ENCODE measurements at places on chromosomes 7 and 10.

DNA sequence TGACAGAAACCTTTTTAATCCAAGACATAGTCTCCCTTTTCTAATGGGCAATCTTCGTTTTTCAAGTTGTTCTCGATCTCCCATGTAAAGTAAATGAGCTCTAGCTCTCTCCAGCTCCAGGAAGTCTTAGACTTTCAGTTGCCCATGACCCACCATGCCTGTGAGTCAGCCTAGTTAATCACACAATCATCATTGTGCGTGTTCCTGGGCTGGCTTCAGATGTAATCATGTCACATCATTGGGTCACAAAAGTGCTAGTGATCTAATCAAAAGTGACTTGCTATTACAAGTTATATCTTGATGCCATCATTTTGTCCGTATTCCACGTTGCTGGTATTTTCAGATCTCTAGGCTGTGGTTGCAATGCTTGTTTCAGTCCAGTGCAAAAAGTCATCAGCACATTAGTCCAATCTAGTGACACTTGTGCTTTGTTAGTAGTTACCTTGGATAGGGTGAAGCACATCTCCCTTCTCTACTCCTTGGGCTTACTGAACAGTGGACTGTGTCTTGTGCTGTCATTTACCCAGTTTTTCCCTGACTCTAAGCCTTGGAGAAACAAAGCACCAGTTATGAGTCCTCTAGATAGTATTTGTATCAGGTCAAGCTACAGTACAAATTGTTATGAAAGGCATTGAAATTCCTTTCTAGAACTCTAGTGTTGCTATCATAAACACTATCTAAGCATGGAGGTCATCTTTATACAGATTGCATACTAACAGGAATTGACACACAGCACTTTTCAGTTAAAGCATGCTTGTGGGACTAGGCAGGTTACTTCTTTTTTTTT lies 316.6 kb downstream of the GFRA1 start:
- DNase-seq = no peak

DNA sequence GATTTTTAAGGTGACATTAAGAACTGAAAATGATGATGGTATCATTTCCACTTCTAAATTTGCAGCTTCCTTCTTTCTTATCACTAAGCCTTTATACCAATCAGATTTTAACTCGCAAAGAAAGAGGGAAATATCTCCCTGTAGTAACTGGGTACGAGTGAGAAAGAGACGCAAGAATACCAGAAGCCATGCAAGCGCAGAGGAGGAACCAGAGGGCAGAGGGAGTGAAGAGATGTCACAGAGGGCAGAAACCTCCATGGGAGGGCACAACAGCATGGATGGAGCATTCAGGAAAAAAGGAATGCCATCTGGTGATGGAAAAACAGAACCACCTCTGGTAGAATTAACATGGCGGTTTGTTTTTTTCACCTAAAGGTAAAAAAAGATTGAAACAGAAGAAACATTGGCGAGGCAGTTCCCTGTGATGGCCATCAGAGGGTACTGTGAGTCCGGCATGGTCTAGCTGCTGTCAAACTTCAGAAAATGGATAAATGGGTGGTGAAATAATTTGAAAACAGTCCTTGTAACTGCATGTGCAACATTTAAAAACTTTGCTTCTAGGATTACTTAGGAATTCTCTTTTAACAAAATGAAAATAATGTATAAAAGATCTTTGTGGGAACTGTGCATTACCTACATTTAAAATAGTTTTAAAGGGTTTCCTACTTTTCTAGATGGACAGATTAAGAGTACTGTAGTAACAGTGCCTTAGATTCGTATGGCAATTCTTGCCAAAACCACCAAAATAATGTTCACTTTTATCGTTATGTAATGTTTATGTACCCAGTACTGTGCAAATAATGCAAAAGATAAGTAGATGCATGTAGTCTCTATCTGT lies 91.8 kb downstream of the ARHGAP12 start:
- DNase-seq = peak; percentile 22

DNA sequence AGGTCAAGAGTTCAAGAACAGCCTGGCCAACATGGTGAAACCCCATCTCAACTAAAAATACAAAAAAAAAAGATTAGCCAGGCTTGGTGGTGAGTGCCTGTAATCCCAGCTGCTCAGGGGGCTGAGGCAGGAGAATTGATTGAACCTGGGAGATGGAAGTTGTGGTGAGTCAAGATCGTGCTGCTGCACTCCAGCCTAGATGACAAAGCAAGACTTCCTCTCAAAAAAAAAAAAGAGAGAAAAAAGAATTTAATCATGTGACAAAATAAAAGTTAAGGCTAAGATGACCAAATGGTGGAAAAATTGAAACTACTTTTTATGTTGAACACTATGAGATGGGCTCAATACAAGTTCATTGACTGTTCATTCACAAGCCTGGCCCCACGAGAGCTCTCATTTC lies 141.1 kb upstream of the WDR11 start:
- DNase-seq = no peak

DNA sequence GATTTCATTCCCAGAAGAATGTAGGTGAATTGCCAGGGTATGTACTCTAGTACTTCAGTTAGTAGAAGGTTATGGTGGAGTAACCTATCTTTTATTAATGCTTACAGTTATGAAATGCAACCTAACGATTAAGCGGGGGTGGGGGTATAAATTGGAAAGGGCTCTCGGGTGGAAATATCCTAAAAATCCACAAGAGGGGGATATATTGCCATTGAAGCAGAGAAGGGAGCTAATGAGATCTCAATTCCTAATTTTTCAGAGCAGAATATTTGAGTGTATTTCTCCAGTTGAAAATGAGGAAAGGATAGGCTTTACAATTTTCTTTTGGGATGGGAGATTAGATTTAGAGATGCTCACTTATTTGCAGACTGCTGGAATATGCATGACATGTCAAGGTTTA lies 90.8 kb downstream of the DNAJB9 start:
- DNase-seq = peak; percentile 21

DNA sequence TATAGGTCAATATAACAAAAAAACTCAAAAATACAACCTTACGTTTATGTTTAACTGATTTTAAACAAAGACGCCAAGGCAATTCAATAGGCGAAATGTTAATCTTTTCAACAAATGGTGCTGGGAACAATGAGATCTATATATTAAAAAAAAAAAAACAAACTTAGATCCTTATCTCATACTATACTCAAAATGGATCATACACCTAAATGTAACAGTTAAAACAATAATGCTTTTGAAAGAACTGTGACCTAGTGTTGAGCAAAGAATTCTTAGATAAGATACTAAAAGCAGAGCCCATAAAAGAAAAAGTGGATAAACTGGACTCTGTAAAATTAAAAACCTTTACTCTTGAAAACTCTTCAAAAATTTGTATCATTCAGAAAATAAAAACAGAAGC lies 8.6 kb downstream of the TMEM168 start:
- DNase-seq = no peak

GRCh38 chr10:97876402-97876801 lies 26.8 kb downstream of the GOLGA7B start:
- no peak for DNase-seq

GRCh38 chr7:100895701-100895955 lies at the start of gene ACHE:
ACHE (minus strand) TSS chr7:100895888; CDS start chr7:100894232, 1,656 bp downstream.
- DNase-seq = no peak

DNA sequence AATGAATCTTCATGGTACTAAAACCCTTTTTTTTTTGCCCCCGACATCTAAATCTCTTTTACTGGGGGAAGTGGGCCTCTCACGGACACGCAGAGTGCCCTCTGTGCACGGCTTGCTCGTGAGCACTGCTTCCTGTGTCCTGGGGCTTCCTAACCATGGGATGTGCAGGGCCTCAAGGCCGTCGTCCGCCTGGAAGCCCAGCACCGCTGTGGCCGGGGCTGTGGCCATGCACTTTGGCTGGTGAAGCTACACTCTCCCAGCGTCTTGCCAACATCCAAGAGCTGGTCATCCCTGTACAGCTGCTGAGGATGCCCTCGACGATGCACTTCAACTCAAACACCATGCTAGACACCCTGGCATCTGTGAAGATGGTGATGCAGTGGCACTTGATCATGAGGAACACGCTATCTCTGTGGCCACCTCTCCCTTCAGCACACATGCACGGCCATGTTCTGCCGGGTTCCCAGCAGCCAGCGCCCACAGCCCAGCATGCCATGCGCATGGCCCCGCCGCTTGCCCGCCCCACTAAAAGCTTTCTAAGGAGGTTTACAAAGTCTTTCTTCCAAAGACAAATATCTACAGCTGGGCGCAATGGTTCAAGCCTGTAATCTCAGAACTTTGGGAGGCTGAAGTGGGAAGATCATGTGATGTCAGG lies 326.5 kb downstream of the PARD3 start:
- no peak for DNase-seq

DNA sequence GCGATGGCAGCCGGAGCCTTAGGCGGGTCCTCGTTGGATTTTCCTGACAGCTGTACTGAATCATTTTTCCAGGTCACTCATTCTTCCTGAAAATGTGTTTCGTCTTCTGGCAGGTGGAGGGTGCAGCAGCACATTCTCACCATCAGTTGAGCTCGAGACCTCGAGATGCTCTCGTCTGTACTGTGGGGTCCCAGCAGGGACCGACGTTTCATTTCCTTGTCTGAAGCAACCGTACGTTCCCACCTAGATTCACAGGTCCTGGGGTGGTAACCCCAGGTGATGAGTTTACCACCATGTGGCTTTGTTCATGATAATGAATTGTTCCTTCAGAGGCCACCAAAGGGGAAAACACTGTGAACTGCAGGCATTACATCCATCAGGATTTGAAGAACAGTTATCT lies 298.5 kb upstream of the FOXK1 start:
- no peak for DNase-seq

DNA sequence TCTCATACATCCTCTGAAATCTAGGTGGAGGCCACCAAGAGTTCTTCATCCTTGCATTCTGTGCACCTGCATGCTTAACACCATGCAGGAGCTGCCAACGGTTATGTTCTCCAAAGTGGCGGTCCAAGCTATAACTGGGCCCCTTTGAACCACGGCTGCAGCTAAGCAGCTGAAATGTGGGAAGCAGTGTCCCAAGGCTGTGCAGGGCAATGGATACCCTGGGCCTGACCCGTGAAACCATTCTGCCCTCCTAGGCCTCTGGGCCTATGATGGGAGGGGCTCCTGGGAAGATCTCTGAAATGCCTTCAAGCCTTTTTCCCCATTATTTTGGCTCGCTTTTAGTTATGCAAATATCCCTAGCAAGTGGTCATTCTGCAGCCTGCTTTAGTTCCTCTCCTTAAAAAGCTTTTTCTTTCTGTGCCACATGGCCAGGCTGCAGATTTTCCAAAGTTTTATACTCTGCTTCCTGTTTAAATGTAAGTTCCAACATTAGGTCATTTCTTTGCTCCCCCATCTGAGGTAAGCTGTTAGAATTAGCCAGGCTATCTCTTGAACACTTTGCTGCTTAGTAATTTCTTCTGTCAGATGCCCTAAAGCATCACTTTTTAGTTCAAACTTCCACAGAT lies 7.7 kb upstream of the GTPBP4 start:
- no peak for DNase-seq

DNA sequence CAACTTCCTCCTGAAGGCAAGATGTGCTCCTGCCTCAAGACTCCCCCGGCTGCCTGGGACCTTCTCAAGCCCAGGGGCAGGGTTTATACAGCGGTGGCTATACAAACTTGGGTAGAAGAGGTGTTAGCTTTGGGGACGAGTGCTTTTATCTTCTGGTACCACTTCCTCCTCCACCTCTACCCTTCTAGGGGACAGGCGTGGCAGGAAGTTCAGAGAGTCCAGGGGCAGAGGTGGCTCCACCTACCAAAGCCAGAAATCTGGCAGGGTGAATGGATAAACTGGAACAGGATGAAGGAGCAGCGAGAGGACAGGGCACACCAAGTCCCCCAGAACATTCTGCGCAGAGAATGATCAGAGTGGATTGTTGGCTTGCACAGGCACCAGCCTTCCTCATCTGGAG lies 24.0 kb upstream of the TM9SF3 start:
- DNase-seq = no peak

GRCh38 chr10:50540069-50540825 lies 83.5 kb downstream of the SGMS1 start:
- DNase-seq = no peak

- no peak for DNase-seq
Observed at GRCh38 chr10:89648074-89648473, 3.0 kb upstream of the PANK1 start.

DNA sequence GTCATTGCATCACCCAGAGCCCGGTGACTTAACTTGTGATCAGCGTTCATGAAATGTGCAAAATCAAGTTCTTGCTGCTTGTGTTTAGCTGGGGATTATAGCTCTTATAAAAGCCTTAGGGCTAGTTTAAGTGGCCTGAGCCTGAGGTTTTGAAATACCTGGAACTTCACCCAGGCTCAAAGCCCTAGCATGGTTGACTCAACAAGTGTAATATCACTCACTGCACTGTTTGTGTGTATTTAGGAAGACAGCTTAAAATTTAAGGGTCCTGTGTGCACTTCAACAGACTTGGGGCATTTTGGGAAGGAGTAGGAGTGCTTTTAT lies 489.5 kb downstream of the GATA3 start:
- DNase-seq = no peak

DNA sequence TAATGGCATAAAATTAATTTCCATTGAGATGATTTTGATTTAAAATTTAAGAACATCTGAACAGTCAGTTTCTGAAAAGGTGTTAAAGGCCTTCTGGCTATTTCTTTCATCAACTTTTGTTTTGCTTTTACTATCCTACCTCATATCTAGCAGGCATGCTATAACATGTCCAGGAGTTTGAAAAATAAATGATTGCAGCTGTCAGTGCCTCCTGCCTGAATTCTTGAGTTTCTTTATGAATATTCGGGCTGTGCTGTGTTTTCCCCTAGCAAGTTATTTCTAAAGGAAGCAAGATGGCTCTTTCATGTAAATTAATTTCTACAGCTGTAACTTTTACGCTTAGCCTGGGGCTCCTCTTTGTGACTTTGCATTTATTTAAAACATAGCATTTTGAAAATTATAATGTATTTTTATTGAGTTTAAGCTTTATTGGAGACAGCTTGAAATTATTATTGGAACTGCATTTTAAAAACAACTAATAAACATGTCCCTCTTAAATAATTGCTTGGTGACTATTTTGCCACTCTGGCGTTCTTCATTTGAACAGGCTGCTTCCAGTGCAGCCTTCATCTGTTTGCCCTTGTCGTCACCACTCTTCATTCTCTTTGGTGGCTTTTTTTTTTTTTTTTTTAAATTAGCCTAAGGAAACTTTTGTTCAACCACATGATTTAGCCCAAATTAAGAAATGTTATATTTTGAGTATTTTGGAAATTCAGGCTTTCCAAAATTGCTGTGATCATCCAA lies 1083.4 kb upstream of the LRRN3 start:
- no peak for DNase-seq

GRCh38 chr10:1854271-1854670 lies 116.9 kb upstream of the ADARB2 start:
- no peak for DNase-seq

DNA sequence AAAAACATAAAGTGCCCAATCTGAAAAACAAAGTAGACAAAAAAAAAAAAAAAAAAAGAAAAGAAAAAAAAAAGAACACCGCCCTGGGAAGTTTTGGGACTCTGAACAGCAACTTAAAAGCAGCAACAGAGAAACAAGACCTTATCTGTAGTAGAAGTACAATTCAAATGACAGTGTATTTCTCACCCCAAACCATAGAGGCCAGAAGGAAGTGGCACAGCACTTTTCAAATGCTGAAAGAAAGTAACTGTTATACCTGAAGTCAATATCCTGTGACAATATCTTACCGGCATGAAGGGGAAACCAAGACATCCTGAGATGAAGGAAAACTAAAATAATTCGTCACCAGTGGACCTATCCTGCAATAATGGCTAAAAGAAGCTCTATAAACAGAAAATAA lies 112.1 kb downstream of the DNAJC1 start:
- DNase-seq = no peak

- DNase-seq = no peak
Observed at GRCh38 chr10:74586088-74586585, 240.3 kb upstream of the KAT6B start.

- DNase-seq = no peak
Observed at GRCh38 chr7:98215561-98216495, 4.6 kb downstream of the BHLHA15 start.
